Amygdala (tissue), 56 donors: ENCODE measurements at places on chromosomes 11 and 22.

- DNase-seq, result no peak
Measured at GRCh38 chr22:35921044-35921443, 107.6 kb downstream of the RBFOX2 start.

DNA sequence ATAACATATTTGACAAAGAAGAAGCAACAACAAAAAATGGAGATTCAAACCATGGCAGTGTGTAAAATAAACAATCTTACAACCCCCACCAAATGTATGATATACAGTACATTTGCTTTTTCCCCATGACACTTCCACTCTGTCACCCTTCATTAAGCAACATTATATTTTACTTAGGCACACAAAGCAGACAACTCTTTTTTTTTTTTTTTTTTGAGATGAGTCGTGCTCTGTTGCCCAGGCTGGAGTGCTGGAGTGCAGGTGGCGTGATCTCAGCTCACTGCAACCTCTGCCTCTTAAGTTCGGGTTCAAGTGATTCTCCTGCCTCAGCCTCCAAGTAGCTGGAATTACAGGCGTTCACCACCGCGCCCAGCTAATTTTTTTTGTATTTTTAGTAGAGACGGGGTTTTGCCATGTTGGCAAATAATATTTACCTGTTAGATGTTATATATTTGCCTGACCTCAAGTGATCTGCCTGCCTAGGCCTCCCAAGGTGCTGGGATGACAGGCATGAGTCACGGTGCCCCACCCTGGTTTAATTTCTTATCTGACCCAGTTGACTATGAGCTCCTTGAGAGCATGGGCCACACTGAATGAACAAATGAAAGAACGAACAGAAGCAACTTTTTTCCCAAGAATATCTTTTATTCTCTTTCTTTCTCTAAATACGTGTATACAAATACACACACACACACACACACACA is 5.5 kb upstream of the PCF11 start:
- no peak for DNase-seq

GRCh38 chr22:27987557-27987956 is 68.5 kb upstream of the PITPNB start:
- DNase-seq, result no peak

- DNase-seq, result no peak
Measured at GRCh38 chr11:130068546-130068985, 1.1 kb upstream of the APLP2 start.

- DNase-seq, result no peak
Measured at GRCh38 chr11:35390737-35391682, 28.3 kb downstream of the SLC1A2 start.

GRCh38 chr11:66720223-66720898 is 8.7 kb downstream of the SPTBN2 start:
- no peak for DNase-seq

DNA sequence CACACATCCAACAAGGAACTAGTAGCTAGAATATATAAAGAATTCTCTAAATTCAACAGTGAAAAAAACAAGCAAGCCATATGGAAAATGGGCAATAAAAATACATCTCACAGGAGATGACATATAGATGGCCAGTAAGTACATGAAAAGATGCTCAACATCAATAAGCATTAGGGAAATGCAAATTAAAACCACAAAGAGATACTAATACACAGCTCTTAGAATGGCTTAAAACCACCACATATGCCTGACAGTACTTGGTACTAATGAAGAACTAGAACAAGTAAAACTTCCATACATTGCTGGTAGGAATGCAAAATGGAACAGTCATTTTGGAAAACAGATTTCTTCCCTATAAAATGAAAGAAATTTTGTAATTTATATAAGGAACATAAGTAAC is 71.6 kb upstream of the GAB2 start:
- no peak for DNase-seq

DNA sequence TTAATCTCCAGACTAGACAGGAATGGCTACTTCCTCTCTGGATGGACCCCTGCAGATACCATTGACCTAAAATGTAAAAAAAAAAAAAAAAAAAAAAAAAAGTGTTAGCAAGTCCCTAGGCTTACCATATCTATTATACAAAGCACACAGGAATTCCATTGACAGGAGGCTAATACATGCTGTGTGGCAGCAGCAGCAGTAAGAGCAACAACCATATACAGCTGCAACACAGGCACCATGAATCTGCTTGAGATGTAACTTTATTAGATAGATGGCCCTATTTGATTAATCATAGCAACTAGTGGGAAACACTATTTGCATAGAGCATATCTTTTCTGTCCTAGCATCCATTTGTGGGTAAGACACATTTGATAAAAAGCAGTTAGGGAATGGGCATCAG is 1447.1 kb downstream of the FAM181B start:
- DNase-seq, result no peak

- no peak for DNase-seq
Measured at GRCh38 chr11:10955616-10956015, 97.8 kb upstream of the ZBED5 start.

GRCh38 chr11:20049231-20049630 is 111.0 kb downstream of the DBX1 start:
- DNase-seq, result no peak

DNA sequence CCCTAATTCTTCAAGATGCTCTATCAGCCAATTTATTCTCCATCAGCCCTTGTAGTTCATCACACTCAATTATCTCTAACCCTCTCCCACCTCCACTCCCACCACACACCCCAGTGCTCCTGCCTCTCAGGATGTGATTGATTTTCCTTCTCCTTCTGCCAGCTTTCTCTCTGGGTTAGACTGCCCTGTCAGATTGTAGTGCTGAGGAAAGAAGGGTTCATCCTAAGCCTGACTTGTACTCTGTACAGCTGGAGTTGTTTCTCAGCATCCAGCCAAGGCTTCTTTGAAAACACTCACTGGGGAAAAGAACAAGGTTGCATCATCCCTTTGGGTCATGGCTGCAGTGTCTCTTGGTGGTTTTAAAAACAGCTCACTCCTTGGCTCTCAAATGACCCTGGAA is 61.2 kb downstream of the CECR2 start:
- no peak for DNase-seq

GRCh38 chr22:29617922-29618629 is 14.6 kb downstream of the NF2 start:
- no peak for DNase-seq
